ENCODE measurements at places on chromosomes 1 and 21.
A peak's percentile ranks its signal among the peaks of the same experiment; 100 is the strongest.

GRCh38 chr1:48676822-48677221 lies 99.9 kb downstream of the BEND5 start:
- no peak for DNase-seq

DNA sequence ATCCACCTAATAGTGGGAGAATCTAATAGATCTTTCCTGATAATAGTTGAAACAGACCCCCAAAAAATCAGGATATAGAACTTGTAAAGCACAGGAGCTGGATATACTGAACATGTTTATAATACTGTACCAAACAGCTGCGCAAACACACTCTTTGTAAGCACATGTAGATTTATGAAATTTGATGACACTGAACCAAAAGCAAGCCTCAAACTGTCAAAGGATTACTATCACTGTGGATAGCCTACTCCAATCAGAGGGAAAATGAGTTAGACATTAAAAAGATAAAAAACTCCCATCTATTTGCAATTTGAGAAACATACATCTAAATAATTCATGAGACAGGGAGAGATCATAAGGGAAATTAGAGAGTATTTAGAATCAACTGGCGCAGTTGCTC lies 26.1 kb downstream of the RCAN3 start:
- no peak for DNase-seq

- DNase-seq: no peak
These were observed 57.8 kb downstream of the SIK1 start for GRCh38 chr21:43369124-43369523.

GRCh38 chr1:10969267-10969970 lies 43.0 kb upstream of the TARDBP start:
- no peak for DNase-seq

DNA sequence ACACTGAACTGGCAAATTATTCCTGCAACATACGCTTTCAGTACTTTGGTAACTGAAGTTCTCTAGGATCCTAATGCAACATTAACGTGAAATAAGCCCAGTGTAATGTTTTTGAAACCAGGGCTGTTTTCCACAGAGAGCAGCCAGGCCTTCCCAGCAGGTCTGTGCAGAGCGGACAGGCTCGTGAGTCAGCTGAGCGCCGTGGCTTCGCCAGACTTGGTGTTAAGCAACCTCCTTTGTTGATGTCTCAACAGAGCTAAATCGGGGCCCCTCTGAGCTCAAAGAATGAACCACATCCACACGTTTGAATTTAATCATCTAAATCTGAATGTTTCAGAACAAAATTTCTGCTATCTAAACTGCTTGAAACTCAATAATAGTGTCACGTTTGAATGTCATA lies 181.8 kb upstream of the FMN2 start:
- no peak for DNase-seq

DNA sequence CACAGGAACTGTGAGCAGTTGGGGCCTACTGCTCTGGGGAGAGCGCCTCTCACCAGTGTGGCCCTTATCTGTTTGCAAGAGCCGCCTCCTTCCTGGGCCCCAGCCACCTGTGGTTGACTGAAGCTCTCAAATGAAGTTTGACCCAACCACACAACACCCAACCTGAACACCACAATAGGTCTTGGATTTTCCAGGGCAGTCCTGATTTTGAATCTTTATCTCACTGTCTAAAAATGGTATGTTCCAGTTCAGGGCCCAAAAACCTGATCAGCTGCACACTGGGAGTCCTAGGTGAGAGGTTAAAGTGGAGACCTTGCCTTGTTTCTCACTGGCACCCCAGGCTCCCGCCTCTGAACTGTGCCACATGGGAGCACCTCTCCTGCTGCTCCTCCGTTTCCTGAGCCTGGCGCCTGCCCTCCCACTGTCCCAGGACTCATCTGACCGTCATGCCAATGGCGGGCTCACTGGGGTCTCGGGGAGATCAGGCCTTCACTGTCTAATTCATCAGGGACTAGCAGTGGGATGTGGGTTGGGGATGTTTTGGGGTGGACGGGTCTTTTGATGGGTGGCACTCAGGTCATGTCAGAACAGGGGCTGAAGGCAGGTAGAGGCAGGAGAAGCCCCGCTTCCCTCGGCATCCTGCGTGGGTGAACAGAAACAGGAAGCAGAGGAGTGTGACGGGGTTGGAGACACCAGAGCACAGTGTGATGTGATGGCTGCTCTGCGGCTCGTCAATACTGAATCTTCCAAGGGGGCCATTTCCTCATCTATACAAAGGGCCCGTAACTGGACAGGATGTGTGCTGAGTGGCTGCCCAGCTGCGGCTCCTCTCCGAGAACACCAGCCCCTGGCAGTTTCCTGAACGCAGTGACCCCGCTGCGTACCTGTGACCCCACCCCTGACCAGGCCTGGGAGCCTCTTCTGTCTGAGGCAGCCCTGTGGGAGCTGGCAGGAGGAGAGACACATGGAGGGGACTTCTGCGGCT lies 59.6 kb upstream of the ITPKB start:
- peak; percentile 56 for DNase-seq

DNA sequence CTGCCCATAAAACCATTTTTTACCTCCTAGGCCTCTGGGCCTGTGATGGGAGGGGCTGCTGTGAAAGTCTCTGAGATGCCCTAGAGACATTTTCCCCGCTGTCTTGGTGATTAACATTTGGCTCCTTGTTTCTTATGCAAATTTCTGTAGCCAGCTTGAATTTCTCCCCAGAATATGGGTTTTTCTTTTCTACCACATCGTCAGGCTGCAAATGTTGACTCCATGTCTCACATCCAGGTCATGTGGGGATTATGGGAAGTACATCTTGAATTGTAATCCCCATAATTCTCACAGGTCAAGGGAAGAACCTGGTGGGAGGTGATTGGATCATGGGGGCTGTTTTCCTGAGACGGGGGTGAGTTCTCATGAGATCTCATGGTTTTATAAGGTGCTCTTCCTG lies 603.2 kb downstream of the SMYD3 start:
- no peak for DNase-seq

DNA sequence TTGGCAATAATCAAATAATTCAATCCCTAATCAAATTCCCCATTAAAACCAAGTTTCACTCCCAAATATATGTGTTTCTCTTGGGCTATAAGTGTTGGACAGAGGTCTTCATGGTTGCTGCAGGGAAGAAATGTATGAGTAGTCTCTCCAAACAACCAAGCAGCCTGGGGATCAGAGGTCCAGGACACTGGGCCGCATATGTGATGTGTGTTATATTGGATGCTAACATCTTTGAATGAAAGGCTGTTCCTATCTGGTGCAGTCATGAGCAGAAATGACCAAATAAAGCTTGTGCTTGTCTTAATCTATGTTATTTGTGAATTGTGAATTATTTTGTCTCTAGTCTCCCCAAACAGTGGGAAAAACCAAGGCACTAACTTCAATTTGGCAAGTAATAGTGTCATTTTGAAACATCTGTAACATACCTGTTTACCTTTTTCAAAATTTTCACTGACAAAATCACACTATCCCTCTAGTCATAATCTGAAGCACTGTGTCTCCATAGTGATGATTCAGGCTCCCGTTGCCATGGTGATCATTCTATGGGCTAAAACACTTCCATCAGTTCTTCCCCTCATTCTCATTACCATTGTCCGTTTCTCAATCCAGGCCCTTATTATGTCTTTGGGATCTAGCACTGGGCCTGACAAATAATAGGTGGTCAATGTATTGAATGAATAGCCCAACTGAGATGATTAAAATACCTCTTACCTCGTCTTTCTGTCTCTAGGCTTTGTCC lies 12.5 kb upstream of the TADA1 start:
- DNase-seq: no peak

DNA sequence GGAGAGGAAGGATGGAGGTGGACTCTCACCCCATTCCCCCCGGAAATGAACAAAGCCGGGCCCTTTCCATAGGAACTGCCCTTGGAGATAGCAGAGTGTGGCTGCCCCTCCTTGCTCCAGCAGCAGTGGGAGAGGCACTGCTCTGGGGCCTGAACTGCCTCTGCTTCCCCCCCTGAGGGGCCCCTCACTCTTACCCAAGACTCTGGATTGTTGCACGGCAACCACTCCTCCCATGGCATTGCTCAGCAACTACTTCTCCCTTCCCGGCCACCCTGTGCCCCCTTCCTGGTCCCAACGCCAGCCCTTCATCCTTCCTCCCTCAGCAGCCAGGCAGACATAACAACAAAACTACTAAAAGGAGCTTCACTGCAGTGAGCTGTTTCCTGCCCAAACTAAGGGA lies 3.0 kb upstream of the ACKR1 start:
- DNase-seq: no peak

GRCh38 chr21:27371975-27372331 lies 405.1 kb upstream of the ADAMTS5 start:
- no peak for DNase-seq

DNA sequence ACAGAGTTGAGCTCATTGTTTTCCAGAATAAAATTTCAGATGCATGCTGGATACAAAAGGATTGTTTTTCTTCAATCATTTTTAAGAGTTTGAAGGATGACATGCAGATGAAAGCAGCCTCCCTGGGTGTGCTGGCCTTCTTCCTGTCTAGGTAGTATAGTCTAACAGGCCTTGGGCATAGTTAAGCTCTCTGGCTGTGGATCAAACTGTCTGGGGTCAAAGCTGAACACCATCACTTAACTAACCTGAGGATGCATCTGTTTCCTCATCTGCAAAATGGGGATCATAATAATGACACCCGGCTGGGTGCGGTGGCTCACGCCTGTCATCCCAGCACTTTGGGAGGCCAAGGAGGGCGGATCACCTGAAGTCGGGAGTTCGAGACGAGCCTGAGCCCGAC lies 6.0 kb upstream of the TIE1 start:
- no peak for DNase-seq

- DNase-seq: no peak
These were observed 13.3 kb downstream of the PLPPR5 start for GRCh38 chr1:98991127-98992012.

DNA sequence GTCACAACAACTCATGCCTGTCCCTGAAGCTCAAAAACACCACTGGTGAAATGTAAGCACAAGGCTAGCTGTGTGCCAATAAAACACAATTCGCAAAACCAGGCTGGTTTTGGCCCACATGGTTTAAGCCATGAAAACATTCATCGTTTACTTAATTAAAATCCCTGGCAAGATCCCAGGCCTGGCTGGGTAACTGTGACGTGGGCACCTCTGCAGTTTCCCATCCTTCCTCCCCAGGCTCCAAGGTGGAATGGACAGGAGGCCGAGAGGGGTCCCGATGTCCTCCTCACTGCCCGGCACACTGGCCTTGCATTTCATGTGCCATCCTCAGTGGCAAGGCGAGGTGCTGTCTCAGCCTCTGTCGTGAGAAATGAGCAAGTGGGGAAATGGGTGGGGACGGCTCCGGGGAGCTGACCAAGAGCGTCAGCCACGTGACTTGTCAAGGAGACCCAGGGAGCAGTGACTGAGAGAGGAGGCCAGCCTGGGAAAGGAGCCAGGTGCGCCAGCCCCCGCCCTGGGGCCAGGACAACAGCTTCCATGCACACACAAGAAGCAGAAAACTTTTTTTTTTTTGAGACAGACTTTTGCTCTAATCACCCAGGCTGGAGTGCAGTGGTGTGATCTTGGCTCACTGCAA lies 153.1 kb upstream of the RAB4A start:
- DNase-seq: no peak

DNA sequence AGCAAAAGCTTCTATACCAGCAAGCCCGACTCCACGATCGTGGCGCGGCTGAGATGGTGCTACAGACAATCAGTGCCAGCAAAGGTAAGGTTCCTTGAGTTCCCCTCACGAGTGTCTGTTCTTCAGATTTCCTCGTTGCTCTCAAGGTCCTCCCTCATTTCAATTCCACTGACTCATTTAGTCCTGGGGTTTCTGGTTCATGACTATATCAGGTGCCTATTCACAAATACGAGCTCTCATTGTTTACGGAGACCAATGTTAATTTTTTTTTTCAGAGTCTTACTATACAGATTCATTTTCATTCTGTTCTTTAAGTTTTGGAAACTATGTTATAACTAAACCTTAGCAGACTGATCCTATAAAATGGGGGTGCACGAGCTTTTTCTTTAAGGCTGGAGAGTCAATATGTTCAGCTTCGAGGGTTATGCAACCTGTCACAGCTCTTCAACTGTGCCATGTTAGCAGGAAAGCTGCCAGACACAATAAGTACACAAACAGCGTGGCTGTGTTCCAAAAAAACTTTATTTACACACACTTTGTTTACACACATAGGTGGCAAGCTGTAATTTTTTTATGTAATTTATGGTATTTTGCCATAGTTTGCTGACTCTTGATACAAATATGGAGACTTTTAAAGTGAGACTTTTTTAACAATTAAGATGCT lies 134.3 kb downstream of the ZP4 start:
- no peak for DNase-seq

DNA sequence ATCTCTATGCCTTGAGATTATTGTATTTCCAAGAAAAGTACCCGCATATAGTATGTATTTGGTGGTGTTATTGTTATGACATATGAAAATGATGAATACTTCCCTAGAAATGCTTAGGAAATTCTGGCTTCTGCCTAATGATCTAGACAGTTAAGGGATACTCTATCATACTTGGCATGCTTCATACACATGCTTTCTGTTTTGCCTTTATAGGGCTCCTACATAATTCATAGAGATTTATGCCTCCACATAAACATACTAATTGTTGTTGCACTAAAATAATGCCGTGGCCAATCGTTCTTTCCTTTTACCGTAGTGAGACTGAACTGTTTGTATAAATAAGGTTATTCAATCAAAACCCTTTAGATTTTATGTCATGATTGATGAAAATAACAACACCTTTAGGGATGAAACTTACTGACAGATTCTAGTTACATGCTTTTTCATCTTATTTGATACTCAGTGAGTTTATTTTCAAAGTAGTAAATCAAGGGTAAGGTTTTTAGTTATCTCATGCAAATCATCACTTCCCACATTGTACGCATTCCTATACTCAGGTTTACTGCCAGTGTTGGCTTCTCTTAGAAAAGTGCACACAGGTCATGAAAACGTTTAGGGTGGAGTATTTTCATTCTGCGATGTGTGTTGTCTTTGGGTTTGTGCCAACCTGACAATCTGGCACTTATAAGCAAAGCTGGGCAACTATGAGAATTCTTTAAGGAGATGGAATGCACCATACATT lies 40.5 kb upstream of the SCYL3 start:
- DNase-seq: no peak

- DNase-seq: no peak
These were observed 1266.0 kb upstream of the ADGRL2 start for GRCh38 chr1:80534606-80535360.

- no peak for DNase-seq
These were observed 27.5 kb downstream of the ERG start for GRCh38 chr21:38470755-38471154.

DNA sequence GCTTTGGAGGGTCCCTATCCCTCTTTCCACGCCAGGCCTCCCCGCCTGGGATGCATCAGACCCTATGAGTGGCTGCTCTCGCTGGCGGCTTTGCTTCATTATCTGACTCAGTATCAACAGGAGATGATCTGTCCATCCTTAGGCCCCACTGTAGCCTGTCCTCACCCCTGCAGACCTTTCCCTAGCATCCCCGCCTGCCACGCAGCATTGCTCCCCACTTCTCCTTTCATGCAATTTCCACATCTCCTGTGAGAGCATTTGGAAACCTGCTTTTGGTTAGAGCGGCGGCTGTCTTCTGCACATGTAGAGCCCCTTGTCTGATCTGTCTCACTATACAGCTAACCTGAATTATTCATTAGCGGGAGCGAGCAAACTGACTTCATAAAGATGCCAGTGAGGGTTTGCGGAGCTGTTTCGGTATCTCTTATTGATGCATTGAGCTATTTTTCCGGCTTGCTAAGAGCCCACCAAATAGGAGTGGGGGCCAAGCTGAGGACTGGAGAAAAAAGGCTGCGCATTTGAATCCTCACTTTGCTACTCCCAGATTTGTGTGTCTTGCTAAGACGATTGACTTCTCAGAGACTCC lies 40.0 kb upstream of the ATP2B4 start:
- DNase-seq: no peak

Data from effector memory CD8-positive, alpha-beta T cell (primary cell).